ENCODE measurements at places on chromosomes 3 and 15. TPM values are rescaled to one million over a fixed set of nuclear protein-coding genes. Genes with fewer than 3 reads are reported as not detected.
A peak's percentile ranks its signal among the peaks of the same experiment; 100 is the strongest.

DNA sequence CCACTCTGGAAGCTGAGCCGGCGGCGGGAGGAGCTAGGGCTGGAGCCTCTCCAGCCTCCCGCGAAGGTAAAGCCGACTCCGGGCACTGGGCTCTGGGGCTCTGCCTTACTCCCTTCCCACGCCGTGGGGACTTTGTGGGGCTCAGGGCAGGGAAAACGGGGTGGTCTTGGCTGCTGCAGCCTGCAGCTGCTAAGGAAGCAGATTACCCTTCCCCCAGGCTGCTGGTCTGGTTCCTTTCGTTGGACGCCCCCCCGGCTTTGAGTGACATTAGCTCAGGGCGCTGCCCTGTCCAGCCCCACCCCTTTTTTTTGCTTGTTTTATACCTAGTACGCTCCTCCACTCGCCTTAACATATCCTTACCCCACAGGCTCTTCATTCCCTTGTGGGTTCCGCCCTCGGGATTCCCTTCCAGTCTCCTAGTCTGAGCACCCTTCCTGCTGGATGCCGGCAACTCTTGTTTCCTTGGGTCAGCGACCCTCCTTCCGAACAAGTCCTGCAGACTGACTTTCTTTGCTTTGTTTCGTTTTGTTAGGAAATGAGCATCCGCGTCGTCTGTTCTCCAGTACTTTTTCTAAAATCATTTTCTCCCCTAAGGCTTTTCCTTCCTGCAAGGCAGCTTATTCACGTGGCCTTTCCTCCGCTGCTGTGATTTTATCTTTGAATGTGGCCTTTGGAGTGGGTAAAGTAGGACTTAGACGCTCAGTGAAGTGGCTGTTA is 551 bp downstream of the DNAJC13 start:
- peak; percentile 71 for DNase-seq

DNA sequence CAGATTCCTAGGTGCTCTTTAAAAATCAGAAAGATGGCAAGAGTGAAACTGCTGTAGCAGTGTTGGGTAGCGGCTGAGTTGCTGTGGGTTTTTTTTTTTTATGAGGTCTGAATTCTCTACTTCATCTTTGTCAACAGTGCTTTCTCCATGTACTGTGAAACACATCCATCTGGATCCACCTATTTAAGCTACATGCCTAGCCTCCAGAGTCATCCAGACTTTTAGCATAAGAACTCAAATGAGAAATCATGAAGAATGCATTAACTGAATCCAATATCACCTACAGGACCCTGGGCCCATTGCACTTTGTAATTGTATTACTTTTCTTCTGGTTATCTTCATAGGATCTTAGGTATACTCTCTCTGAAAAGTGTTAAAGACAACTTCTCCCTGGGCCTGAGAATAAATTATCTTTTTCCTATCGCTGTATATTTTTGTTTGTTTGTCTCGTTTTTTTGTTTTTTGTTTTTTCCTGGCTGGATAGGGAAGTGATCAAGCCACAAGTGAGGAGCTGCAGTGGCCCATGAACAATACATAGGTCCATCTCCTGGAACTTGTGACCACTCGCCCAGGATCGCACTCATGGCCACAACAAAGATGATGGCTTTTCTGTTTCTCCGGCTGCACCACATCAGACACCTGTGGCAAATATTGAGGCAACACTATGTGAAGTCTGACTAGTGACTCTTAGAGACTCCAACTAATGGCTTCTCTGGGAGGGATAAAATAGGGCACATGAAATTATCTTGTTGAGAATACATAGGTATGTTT is 609.9 kb upstream of the AGTR1 start:
- DNase-seq: no peak

DNA sequence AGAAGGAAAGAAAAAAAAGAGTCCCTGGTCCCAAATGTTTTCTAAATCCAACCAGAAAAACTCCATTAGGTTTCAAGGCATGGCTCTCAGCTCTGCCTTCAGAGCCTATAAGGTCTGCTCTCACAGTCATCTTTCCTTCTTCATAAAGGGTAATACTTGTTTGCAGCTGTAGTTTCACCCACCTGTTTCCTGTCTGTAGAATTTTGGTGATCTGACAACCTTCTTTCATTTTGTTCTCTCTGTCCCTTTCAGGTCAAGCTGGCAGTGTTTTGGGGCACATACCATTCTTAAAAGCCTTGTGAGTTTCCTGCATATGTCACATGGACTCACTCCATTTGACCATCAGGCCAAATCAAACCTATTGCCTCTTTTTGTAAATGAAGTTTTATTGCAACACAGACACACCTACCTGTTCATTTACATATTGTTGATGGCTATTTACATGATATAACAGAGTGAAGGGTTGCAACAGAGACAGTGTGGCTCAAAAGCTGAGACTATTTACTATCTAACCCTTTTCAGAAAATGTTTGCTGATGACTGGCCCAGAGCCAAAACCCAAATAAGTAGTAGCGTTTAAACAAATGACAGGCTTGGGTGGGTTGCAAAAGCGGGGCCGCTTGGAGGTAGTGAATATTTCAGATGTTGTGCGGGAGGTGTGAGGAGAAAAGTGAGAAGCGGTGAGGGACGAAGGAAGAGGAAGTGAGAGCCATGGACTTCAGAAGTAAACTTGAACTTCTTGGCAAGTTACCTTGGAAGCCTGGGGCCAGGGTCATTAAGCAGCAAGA is 292.7 kb upstream of the PROK2 start:
- no peak for DNase-seq

DNA sequence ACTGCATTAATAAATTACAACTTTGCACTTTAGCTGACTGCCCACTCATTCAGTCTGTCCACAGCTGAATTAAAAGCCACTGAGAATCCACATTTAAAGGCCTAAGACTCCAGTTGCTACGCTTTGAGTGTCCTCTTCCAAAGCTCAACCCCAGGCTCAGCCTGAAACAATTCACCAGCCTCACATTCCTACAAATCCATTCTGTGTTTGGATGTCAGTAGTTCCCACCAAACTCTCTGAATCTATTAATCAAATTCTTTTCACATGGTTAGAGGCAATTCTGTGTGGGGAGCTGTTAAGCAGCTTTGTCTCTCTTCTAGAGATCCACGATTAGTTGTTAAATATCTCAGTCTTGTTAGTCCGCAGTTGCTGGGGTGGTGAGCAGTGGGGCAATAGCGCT is 116.8 kb upstream of the UBE2E2 start:
- no peak for DNase-seq

- no peak for DNase-seq
Observed at GRCh38 chr3:193842029-193842798, 249.2 kb downstream of the OPA1 start.

- DNase-seq: no peak
Observed at GRCh38 chr3:36317915-36318314, 62.4 kb upstream of the STAC start.

DNA sequence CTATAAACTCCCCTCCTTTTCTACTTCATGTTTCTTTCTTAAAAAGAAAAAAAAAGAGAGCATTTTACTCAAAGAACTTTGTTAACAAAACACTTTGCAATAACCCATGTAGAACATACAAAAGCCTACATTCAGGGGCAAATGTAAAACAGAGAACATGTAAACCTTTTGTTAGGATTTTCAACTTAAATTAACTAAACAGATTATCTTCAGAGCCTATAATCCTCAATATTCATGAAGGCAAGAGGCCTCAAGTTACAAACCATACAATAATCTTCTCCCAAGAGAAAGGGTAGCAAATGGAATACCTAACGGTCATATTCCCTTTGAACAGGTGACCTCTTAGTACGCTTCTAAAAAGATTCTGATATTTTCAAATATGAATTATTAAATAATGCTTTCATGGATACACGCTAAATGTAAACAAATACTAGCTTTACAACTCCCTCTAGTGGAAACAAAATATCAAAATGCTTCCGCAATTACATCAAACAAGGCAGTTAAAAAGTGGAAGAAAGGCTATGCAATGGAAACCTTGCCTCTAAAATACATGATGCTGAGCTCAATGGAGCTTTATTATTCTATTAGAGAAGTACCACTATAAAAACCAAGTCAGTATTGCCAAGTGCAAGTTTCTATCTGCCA is 9.9 kb downstream of the CEP152 start:
- peak; percentile 70 for DNase-seq

DNA sequence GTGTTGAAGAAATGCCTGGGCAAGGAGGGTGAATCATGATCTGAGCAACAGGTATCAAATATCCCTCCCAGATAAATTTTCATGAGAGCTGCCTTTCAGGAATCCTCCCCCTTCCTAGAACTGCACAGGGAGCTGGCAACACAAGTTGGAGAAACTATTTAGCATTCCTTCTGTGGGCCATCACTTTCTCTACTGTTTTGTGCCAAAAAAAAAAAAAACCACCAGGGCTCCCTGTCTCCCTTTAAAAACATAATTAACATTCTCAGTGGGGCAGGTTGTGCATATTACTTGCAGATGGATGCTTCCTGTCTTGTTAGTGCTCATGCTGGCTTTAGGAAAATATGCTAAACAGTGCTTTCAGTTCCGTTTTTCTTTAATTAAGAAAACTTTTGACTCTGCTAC is 234.9 kb upstream of the LMCD1 start:
- DNase-seq: no peak

- no peak for DNase-seq
Observed at GRCh38 chr3:127405010-127405598, 117.3 kb upstream of the PRR20G start.

GRCh38 chr3:170278627-170279026 is 56.4 kb downstream of the PRKCI start:
- DNase-seq: peak; percentile 16

GRCh38 chr15:68733666-68734065 is 87.0 kb downstream of the ANP32A start:
- DNase-seq: no peak

DNA sequence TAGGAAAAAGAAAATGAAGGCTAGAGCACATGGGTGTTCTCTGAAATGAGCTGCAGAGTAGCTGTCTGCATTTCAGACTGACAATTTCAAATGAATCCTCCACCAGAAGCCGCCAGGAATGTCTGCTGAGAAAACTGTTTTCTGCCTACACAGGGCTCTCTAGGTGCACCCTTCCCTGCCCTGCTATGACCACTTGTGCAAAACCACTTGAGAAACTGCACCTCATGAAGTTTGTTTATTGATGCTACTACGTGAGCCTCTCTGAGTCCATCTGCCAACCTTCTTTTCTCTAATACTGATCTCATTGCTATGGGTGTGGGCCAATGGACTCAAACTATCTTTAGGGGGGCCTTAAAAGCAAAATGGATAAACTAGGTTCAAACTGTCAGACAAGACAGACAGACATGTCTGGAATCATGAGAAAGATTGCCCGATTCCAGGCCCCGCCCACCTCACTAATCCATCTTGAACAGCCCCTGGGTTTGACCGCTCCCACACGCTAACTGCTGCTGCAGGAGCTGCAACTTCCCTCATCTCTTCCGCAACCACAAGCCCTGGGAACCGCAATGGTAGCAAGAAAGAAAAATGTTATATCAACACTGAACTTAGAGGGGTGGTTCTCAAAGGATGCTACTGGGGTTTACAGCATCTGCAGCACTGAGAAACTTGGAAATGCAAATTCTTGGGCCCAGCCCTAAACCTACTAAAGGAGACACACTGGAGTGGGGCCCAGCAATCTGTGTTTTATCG is 9.0 kb upstream of the CD47 start:
- DNase-seq: no peak

DNA sequence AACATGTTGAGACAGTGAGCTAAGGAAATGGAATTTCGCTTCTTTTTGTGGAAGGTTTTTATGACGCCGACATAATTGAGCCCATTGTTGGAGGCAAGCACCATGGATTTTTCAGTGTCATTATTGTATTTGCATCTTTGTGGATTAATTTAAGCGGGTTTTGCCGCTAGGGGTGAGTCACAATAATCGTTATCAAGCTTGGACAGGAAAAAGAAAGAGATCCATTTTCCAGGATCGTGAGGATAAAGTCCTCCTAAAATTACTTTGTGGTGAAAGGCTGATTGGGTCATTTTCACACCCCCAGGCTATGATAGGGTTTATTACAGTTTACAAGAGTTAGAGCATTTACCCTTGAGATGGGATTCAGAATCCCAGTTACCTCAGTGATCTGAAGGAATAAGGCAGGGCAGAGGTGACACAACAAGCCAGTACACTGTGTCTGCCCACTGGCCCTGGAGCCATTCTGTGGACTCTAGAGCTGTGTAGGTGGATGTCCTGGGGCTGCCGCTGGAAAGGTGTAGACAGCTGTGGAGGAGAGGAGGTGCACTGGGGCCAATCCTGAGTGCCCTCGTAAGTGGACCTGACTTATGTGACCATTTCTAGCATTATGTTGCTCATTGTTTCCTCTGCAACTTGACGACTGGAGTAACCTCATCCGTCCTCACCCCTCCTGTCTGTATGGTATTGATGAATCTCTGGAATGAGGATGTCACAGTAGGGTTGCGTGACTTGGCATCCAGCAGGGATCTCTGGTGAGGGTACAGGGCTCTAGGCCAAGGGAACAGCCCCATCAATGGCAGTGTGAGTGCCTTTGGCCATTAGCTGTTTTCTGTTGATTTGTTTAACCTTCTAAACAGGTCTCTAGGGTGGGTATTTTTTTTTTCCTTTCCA is 370.1 kb downstream of the LRTM1 start:
- no peak for DNase-seq

- no peak for DNase-seq
Observed at GRCh38 chr15:60784483-60785254, 305.7 kb upstream of the ICE2 start.

DNA sequence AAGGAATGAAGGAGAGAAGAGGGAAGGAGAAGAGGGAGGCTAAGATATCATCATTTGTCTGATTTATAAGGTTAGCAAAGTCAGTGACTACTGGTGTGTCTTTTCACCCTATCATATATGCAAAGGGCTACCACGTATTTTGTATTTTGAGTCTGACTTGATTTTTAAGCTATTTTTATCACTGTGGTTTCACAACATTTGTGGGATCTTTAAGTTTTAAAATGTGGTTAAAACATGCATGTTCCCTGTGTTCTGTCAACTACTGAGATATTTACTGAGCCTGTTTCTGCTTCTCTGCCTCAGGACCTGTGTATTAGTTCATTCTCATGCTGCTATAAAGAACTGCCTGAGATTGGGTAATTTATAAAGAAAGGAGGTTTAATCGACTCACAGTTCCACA is 22.5 kb upstream of the SPTSSB start:
- no peak for DNase-seq

C3orf22 gene
- not detected for total RNA-seq

DPP8 gene
- 63.5 TPM for total RNA-seq

TF gene
- 0.85 TPM for total RNA-seq

GPR62 gene
- not detected for total RNA-seq

GNB5 gene
- 48.3 TPM for total RNA-seq

CCDC9B gene
- total RNA-seq: 10.0 TPM

CRYGS gene
- 2.4 TPM for total RNA-seq

BFSP2 gene
- total RNA-seq: not detected

DAZL gene
- not detected for total RNA-seq

CCDC174 gene
- 9.2 TPM for total RNA-seq

LRRN1 gene
- not detected for total RNA-seq

GABRR3 gene
- total RNA-seq: not detected
